LNCaP clone FGC (cell line): ENCODE measurements at places on chromosomes 4 and X.

DNA sequence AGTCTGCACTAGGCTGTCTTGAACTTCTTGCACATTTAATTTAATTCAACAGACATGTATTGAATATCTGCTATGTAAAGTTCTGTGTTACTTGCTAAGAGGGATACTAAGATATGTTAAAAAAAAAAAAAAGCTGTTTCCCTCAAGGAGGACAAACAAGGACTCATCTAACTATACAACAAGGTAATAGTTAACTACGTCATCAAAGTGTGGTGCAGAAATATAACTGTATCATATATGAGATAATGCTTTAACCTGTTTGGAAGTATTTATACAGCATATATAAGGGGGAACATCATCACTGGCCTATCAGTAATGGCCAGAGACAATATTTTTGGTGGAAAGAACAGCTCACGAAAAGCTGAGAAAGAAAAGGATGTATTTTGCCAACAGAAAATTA, 89.9 kb downstream of the PTPN13 start:
- no peak for DNase-seq

- no peak for DNase-seq
These were observed 14.7 kb upstream of the ATP8A1 start for GRCh38 chr4:42671431-42672194.

DNA sequence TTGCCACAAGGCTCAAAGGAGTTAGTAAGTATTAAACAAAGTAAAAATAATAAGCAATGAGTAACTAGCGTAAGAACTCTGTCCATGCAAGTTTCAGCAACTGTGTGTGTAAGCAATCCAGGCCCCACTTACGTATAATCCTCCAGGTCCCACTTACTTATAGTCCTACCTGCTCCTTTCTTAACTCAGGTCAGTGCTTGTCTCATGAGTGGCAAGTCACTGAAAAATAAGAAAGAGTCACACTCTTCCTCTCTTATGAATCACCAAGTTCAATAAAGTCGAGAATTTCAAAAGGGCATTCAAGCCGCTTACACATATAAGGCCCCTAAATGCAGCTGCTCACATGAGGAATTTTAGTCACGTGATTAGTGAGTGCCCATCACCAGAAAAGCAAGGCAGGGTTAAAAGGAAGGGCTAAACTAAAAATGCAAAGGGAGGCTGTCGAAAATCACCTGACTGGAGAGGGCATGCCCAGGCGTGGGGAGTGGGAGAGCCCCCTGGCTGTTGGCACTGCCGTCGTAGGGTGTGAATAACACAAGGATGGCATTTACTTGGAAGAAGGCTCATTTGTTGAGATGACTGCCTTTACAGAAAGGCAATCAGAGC, 58.2 kb downstream of the ZNF827 start:
- no peak for DNase-seq

DNA sequence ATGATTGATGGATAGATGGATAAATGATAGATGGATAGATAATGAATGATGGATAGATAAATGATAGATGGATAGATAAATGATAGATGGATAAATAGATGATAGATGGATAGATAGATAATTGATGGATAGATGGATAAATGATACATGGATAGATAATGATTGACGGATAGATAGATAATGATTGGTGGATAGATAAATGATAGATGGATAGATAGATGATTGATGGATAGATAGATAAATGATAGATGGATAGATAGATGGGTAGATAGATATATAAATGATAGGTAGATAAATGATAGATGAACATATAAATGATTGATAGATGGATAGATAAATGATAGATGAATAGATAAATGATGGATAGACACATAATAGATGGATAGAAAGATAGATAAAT, 49.5 kb upstream of the SHOX start:
- no peak for DNase-seq

- no peak for DNase-seq
These were observed 94.3 kb upstream of the ATXN3L start for GRCh38 chrX:13414006-13414647.
